ENCODE measurements at places on chromosomes 6 and 20.

DNA sequence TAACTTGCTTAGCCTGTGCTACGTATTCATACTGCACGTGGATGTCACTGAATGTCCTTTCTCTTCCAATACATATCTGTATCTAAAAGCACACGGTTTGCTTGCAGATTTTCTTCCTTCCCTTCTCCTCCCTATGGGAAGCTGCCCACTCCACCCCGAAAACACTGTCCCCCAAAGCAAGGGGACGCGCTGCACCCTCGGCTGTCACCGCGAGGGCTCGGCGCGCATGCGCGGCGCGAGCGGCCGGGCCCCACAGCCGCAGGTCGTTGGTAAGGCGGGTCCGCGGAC is 659 bp downstream of the TMX4 start:
- DNase-seq = no peak
- no peak overlapping the region for H3K27ac ChIP-seq
- H3K36me3 ChIP-seq = no peaks in the 10 kb centered on the region
- no peaks in the 10 kb centered on the region for H3K4me1 ChIP-seq
- H3K27me3 ChIP-seq = no peaks in the 10 kb centered on the region

DNA sequence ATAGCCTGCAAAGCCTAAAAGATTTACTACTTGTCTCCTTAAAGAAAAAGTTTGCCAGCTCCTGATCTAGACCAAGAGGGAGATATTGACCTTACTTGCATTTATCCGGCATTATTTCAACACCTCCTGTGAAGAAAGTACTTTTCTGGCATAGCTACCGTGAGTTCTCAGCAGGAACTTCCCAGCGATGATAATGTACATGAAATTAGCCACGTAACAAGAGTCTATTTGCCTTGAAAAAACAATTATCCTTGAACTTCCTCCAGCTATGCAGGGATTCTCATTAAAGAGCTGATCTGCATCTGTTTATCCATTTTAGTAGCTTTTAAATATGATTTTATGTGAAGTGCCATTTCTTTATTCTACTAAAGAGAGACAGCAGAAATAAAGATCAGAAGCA is 41.7 kb downstream of the ALDH5A1 start:
- H3K4me1 ChIP-seq = no peaks in the 10 kb centered on the region
- no peaks in the 10 kb centered on the region for H3K27me3 ChIP-seq
- DNase-seq = no peak

DNA sequence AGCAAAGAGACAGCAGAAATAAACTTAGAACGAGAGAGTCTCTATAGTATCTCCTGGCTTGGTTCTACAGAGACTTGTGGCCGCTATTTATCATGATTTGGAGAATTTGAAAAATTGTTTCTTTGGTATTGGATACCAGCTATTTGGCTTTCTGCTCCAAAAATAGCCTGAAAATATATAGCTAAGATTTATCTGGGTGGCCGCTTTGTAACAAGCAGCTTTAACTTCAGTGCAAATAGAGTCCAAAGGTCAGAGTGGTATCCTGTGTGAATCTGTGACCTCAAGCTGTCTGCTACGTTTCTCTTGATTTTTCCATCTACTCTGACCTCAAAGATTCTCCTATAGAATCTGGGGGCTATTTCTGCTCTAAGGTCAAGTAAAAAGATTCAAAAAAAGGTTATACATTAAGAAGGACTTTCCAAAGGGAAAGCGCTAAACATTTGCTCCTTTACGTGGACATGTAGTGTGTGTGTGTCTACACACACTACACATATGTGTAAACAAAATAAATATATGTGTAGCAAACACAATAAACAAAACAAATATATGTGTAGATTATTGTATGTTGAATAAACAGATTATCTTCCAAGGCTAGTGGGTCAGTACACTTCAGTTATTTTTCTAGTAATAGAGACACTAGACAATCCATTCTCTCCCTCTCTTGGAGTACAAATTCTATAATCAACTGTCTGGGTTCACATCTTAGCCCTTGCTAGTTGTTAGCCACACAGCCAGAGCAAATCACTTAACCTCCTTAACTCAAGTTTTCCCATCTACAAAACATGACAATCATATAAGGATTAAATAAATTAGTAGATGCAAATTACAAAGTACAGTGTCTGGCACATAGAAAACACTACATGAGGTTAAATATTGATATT is 40.8 kb downstream of the CHD6 start:
- DNase-seq = no peak
- peaks cover 2% of the 10 kb centered on the region for H3K4me1 ChIP-seq
- no peaks in the 10 kb centered on the region for H3K36me3 ChIP-seq
- no peak overlapping the region for H3K4me3 ChIP-seq
- H3K27ac ChIP-seq = no peak overlapping the region
- H3K27me3 ChIP-seq = no peaks in the 10 kb centered on the region

- H3K27me3 ChIP-seq = no peaks in the 10 kb centered on the region
- no peak overlapping the region for H3K27ac ChIP-seq
- peaks cover 19% of the 10 kb centered on the region for H3K36me3 ChIP-seq
- DNase-seq = peak; percentile 79
These were observed 878 bp downstream of the HLA-C start for GRCh38 chr6:31270788-31271640.

GRCh38 chr6:169789944-169790927 is 38.8 kb downstream of the ERMARD start:
- H3K4me3 ChIP-seq = peak overlapping the region; percentile 18
- no peaks in the 10 kb centered on the region for H3K27me3 ChIP-seq
- H3K36me3 ChIP-seq = no peaks in the 10 kb centered on the region
- H3K4me1 ChIP-seq = peaks cover 6% of the 10 kb centered on the region
- DNase-seq = peak; percentile 56

DNA sequence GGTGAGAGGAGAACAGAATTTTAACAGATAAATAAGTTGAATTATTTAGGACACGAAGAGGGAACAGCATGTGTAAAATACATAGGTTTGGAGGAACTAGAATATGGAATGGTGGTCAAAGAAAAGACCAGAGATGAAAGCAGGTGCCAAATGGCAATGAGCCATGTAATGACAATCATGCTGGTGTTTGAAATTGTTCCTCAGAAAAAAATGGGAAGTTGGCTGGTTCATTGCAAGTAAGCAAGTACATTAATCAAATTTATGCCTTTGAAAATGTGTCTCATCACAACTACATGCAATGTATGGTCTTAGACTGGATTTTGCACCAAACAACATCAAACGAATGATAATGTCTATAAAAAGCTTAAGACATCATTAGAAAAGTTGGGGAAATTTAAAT is 83.3 kb downstream of the SPTLC3 start:
- no peaks in the 10 kb centered on the region for H3K4me1 ChIP-seq
- H3K4me3 ChIP-seq = no peak overlapping the region
- DNase-seq = no peak

DNA sequence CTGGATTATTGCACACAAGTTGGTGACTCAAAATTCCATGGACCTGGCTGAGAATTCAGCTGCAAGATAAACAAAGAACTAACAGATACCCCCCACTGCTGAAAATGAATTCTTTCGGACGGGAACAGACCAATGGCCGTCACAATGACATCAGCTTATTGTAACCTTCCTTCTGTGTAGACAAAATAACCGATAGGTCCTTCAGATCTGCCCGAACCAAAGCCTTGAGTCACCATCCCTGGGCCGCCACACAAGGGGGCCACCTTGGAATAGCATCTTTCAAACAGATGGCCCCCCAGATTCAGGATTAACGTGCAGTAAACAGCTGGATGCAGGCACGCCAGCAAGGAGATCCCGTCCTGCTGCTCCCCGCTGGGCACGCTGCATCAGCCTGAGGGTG is 214.0 kb upstream of the EXOC2 start:
- H3K4me3 ChIP-seq = no peak overlapping the region
- no peaks in the 10 kb centered on the region for H3K27me3 ChIP-seq
- no peak for DNase-seq
- H3K27ac ChIP-seq = no peak overlapping the region

GRCh38 chr20:8413691-8414090 is 281.6 kb downstream of the PLCB1 start:
- no peaks in the 10 kb centered on the region for H3K4me1 ChIP-seq
- H3K36me3 ChIP-seq = no peaks in the 10 kb centered on the region
- H3K27me3 ChIP-seq = no peaks in the 10 kb centered on the region
